ENCODE measurements at places on chromosomes 13 and 19.
A peak's percentile ranks its signal among the peaks of the same experiment; 100 is the strongest.

DNA sequence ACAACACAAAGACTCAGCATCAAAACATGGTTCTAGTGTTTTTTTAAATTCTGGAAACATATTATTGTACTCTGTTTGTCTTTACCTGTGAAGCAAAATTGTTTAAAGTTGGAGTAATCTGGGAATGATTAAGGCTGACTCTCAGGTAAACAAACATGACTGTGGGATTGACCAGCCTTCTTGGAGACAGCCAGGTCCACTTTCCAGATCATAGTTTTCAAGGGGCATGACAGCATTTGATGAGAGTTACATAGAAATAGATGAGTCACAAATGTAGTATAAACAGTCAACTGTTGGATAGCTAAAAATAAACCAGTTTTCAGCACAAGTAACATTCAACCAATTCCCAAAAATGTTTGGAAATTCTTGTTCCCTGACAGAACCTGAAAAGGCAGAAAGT is 1680.9 kb downstream of the OLFM4 start:
- no peak for DNase-seq

DNA sequence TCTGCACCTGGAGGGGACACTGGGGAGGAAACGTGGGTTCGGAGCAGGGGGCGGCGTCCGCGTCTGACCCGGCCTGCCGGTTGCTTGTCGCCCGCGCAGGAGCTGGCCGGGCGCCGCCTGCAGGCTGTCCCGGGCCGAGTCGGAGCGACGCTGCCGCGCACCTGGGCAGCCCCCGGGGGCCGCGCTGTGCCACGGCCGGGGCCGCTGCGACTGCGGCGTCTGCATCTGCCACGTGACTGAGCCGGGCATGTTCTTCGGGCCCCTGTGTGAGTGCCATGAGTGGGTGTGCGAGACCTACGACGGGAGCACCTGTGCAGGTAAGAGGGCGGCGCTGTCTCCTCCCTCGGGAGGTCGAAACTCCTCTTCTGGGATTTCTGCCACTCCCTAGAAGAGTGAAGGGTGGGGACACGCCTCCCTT is 1.3 kb downstream of the ITGBL1 start:
- DNase-seq = no peak

- DNase-seq = no peak
These were observed at the start of gene SIAH3 for GRCh38 chr13:45851171-45851921. SIAH3 (minus strand) TSS chr13:45851753; CDS start chr13:45851629, 124 bp downstream.

GRCh38 chr13:109803825-109804224 is 17.4 kb upstream of the IRS2 start:
- no peak for DNase-seq

GRCh38 chr13:59880468-59880867 is 283.3 kb downstream of the DIAPH3 start:
- no peak for DNase-seq

DNA sequence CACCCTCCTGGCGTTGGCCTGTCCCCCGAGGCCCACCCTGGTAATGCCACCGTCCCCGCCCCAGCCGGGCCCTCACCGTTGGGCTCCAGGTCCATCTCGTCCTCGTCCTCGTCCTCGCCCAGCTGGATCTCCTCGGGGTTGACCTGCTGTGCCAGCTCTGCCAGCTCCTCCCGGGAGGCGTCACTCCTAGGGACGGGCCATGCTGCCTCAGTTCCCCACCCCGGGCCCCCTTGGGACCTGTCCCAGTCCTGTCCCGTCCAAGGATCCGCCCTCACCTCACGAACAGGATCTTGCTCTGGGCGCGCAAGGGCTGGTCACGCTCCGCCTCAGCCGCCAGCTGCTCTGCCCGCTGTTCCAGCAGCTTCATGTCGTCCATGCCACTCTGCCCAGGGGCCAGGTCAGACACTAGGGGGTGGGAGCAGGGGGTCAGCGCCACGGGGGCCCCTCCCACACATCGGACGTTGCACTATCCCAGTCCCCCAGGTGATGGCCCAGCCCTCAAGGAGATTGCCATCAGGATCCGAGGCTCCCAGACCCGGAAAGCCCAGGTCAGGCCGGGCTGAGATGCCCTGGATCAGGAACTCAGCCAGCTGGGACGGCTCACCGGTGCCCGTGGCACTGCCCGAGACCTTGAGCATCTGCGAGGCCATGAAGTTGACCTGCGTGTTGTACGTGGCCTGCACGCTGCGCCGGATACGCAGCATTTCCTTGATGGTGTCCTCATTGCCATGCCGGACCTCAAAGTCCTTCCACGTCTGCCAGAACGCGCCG is 9.5 kb downstream of the XAB2 start:
- peak; percentile 59 for DNase-seq

- DNase-seq = no peak
These were observed 650.8 kb upstream of the GPC6 start for GRCh38 chr13:92575777-92576176.

DNA sequence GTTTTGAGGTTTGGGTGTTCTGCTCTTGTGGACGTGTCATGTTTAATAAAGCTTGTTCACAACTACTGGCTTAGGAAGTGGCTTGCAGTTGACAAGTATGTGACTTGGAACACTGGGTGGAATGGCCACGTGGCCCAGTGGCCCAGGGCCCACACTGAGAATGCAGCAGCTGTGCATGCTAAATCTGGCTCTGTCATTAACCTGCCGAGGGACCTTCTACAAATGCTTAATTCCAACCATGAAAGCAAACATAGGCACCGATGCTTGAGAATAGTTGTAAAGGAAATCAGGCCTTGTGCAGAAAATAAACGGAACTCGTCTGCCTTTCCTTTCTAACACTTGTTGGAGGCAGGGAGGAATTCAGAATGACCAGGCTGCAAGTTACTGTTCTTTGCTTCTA is 11.6 kb upstream of the CLDN10 start:
- no peak for DNase-seq

GRCh38 chr13:28248080-28248479 is 109.7 kb downstream of the PAN3 start:
- no peak for DNase-seq

DNA sequence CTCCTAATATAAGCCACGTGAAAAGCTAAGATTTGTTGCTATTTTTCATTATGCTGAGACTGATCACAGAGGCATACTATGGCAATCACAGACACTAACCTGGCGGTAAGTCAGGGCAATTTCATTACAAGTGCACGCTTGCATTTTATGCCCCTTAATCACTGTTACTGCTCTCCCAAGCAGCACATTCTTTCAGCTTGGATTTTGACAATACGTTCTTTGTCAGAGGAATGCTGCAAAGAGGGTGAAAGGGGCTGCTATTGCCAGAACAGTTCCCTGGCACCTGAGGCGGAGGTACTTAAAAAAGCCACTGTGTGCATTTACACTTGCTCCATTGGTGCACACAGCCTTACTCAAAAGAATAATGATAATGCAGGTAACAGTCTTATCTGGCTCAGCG is 346.6 kb downstream of the RFC3 start:
- DNase-seq = no peak

- DNase-seq = no peak
These were observed 438.6 kb downstream of the KLF5 start for GRCh38 chr13:73497430-73497829.

DNA sequence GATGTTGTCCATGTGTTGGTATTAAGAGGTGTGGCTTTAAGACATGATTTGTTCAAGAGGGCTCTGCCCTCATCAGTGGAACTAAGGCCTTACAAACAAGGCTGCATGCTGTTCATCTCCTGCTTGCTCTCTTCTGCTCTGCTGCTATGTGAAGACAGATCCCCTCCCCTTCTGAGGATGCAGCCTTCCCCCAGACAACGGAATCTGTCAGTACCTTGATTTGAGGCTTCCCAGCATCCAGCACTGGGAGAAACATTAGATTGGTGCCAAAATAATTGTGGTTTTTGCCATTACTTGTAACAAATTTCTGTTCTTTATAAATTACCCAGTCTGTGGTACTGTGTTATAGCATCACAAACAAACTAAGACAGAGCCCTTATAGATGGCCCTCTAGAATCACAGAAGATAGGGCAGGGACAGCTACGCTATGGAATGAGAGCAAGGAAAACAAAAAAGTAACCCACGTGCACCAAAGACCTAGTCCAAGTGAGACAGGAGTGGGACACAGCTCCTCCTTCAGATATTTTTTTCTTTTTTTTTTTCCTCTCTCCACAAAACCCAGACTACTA is 151.5 kb upstream of the RXFP2 start:
- DNase-seq = no peak

DNA sequence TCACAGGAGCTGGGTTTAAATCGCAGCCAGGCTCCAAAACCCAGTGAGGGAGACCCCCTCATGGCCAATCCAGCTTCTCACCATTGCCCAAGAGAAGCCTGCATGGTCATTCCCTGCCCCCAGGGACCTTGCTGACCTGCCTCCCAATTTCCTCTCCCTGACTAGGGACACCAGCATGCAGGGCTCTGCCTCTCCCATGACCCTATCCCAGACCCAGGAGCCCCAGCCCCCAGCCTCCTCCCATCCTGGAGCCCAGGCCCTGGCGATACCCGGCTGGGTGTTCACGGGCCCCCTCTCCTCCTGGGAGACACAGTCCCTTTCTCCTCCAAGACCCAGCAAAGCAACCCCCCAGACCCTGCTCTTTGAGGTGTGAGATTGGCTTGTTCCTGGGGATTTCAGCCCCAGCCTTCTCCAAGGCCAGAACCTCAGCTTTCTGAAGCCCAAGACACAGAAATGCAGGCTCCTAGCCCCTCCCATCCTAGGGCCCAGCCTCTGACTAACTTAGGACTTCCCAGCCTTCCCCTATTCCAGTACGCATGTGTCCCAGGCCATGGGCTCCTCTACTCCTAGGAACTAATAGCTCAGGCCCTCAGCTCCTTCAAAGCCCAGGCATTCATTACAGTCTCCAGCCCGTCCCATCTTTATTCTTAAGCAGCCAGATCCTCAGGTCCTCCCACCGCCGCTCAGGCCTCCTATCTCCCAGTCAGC is 1.1 kb downstream of the GYS1 start:
- DNase-seq = no peak
